ENCODE measurements at places on chromosomes 4 and X.

DNA sequence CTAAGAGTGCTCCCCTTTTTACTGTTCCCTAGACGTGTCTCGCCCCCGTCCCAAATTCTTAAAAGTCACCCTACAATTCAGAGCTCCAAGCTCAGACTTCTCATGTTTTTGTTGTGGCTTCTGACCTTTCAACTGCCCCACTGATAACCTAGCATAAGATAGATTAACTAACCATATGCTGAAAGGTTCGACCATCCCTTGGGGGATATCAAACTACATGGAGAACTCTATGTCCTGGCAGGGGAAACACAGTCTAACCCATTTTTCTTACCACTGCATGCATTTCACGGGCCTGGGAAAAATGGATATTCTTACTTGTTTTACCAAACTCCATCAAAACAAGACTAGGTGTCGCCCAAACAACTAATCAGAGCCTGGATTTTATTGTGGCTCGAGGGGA is 236.4 kb upstream of the MID1 start:
- no peak for DNase-seq

DNA sequence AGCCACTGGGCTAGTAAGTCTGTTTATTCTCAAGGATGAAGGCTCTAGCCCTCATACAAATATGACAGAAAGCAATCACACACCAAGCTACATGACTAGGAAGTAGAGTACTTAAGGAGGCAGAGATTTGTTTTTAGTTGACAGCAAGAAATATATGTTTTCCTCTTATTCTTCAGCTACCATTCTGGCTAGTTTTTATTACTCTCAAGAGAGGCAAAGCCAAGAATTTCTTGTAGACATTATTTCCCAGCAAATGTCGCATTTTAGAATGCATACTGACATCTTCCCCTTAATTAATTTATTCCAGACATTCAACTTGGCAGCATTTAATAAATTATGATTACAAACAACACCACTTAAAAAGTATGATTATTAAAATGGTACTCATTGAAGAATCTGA is 23.4 kb upstream of the FAM9C start:
- no peak for DNase-seq

- no peak for DNase-seq
Observed at GRCh38 chr4:69322055-69322454, 41.8 kb downstream of the UGT2B28 start.

DNA sequence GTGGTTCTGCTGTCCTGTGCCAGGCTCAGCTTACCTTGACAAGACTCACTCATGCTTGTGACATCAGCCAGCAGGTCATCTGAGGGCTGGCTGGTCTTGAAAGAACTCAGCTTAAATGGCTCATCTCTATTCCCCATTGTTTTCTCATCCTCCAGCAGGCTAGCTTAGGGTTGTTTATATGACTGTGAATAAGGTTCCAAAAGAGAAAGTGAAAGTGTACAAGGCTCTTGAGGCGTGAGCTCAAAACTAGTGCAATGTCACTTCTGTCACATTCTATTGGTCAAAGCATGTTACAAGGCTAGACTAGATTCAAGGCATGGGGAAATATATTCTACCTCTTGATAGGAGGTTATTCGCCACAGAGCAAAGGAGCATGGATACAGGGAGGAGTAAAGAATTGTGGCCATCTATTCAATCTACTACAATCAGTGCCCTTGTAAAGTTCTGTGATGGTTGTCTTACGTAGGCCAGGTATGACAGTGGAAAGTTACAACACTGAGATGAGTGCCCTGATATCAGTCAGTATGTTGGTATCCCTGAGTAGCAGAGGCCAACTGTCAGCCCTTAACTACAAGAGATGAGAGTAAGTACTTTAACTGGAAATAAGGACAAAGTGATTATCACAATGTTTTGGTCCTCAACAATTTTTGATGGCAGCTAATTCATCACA is 19.8 kb upstream of the TMLHE start:
- no peak for DNase-seq

DNA sequence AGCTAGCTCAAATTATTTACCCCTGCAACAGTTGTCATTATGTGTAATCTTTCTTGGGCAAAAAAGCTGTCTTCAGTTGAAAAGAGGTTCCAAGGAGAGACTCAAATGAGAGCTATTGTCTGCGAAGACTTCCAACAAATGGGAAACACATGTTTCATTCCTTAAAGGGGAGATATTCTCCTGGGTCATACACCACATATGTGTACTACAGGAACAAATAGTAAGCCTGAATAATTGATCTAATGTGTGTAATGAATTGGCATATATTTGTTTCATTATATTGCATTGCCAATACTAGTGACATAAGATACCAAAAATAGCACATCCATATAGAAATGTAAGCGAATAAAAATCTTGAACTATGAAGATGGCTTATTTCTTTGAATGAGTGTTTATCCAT is 950.9 kb upstream of the NDST4 start:
- DNase-seq, result no peak

DNA sequence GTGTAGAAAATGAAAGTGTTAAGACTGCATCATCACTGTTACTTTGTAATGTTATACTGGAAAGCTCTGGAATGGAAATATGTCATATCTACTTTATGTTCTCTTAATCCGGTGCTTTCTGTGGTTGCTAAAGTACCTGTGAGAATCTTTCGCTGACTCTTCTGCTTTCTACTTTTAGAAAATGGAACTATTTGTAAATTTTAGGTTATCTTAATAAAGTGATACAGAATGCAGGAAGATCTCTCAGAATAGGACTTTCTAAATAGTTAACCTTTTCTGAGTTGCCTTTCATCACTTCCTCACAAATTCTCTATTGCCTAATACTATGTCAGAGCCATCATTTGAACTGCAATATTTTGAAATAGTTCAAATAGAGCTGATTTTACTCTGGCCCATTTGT is 69.3 kb downstream of the BMP2K start:
- no peak for DNase-seq

- no peak for DNase-seq
Observed at GRCh38 chr4:26201120-26201519, 119.7 kb upstream of the RBPJ start.

- DNase-seq, result no peak
Observed at GRCh38 chr4:158008551-158009218, 164.1 kb downstream of the GASK1B start.

DNA sequence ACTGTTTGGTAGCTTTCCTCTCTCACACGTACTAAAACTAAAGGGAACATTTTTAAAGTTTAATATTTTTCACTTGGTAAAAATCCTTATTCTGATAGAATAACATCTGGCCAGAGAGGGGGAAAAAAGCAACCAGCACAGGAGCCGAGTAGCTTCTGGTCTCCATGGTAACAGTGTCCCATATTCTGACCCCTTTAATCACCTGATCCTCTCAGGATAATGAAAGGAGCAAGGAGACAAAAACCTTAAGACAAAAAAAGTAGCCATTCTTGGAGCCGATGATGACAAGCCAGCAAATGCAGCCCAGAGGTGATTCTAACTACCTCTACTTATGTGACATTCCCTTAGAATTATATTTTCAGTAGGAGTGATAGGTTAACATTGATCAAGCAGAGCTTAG is 126.6 kb downstream of the SLC39A8 start:
- no peak for DNase-seq

- no peak for DNase-seq
Observed at GRCh38 chrX:117982694-117983392, 133.8 kb downstream of the KLHL13 start.

- DNase-seq, result no peak
Observed at GRCh38 chrX:115067812-115068211, 50.4 kb upstream of the IL13RA2 start.

DNA sequence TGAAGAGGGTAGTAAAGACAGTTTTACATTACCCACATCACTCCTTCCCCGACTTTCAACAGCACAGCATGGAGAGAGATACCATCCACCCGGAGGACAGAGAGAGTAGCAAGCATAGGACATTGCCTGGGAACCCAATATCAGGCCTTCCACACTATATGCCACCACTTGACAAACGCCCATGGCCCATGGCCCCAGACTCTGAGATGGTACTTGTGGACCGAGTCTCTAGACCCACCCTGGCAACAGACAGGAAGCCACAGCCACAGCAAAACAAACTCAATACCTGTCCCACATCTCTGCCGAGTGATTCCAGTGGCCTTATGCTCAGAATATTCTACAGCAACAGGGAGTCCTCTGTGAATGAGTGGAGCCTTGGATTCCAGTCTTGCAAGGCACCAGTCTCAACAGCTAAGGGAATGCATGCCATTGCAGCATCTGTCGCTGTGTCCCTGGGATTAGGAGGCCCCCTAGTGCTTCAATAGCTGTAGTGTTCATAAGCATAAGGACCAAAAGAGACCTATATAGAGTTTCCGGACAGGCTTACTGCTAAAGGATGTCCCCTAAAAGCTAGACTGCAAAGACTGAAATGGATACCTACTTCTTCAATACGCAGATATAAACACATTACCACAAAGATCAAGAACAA is 14.7 kb upstream of the CT55 start:
- DNase-seq, result no peak

- no peak for DNase-seq
Observed at GRCh38 chr4:76984788-76985211, 35.2 kb downstream of the SEPTIN11 start.

GRCh38 chrX:95703696-95704095 is 980.9 kb upstream of the DIAPH2 start:
- DNase-seq, result no peak

DNA sequence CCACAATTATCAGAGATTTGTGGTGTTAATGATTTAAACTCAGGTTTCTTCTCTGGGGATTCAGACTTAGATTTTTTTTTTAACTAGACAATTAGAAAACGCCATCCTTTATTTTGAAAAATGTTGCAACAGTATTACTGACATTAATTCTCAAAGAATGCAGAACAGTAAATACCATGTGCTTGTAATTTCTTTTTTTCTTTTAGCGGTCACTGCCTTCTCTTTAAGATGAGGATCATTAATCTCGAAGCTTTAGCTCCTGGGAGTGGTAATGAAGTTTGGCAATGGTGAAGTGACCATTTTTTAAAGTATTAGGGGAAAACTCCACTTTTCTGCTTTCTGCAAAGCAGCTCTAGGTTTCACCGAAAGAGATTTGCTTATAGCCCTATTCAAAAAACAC is 164.0 kb upstream of the MBNL3 start:
- DNase-seq, result no peak

GRCh38 chr4:100086766-100087431 is 103.4 kb downstream of the DDIT4L start:
- DNase-seq, result no peak

GRCh38 chr4:157221426-157221894 is 932 bp downstream of the GRIA2 start:
- no peak for DNase-seq

DNA sequence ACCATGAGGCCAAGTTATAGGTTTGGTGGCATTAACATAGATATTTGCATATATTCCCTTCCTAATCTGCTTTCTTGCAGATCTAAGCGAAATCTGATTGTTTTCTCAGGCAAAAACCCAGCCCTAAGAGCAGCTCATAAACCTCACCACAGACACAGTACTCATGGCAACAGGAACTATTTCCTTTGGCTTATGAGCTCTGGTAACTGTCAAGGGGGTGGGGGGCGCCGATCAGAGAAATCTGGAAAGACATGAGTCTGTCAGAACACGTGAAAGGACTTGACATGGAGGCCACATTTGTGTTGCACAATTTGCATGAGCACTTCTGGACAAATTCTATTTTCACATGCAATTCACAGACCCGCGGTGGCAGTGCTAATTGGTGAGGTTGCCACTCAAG is 83.7 kb downstream of the MGST2 start:
- DNase-seq, result no peak

- no peak for DNase-seq
Observed at GRCh38 chr4:52126966-52127365, 75.9 kb downstream of the SPATA18 start.

DNA sequence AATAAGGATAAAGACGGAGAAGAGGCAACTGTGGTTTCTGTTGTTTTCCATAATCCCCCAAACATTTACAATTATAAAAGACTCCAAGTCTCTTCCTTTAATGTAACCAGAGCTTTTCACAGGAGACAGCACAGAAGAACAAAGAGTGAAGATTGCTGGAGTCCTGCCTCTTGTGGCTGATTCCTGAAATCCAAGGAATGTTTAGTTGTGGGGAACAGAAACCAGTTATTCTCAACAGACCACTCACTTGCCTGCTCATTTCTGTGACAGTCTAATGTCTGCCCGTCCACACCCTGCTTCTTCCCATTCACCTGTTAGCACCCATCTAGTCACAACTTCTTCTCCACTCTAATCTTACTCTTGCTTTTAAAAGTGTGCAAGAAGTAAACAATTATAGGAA is 12.1 kb downstream of the TEX13B start:
- no peak for DNase-seq

- DNase-seq, result no peak
Observed at GRCh38 chr4:183610033-183610432, 49.0 kb downstream of the RWDD4 start.

DNA sequence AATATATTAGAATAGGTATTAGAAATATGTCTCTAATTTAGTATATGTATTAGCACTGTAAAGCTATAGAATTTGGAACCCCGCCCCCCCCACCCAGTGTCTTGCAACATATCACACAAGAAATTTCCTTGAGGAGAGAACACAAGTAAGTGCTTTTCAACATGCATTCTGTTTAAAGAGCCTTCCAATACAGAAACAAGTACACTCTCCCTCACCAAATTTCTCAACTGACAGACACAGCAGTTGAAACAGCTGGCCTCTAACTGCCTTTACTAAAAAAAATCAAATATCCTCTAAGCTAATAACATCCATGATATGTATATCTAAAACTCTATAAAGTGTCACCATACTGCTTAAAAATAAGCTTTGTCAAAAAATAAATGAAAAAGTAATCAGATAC is 12.4 kb downstream of the CAMK2D start:
- DNase-seq, result no peak

DNA sequence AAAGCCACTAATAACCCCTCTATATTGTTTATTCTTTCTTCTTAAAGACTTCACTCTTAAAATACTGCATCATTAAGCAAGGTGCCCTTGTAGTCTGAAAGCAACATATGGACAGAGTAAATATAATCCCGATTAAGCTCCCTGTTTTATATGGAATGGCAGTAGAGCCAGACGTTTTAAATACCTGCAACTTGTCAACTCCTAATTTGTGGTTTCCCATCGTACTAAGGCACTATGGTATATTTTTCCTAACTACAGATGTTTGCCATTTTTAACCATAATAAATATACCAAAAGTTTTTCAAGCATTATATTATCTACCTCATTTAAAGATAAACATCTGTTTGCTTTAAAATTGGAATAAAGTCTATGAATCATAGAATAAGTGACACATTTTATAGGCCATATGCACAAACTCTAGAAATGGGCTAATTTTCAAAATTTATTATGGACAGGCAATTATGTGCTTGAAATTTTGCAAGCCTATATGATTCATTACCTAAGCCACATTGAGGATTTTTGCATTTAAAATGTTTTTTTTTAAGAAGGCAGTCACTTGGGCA is 194.6 kb downstream of the FRMPD4 start:
- DNase-seq, result no peak

- DNase-seq, result no peak
Observed at GRCh38 chr4:11106759-11107158, 321.9 kb downstream of the HS3ST1 start.

DNA sequence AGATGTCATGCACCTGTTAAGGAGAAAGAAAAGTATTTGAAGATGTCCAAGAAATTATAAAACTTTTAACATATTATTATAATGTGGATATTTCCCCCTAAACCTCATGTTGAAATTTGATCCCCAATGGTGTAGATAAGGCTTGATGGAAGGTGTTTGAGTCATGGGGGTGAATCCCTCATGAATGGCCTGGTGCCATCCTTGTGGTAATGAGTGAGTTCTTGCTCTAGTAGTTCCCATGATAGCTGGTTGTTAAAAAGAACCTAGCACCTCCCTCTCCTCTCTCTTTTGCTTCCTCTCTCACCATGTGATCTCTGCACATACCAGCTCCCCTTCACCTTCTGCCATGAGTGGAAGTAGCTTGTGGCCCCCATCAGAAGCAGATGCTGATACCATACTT is 176.6 kb upstream of the NR3C2 start:
- no peak for DNase-seq
